Omental fat pad (tissue), 4 donors: ENCODE measurements at places on chromosomes 16 and 17.

DNA sequence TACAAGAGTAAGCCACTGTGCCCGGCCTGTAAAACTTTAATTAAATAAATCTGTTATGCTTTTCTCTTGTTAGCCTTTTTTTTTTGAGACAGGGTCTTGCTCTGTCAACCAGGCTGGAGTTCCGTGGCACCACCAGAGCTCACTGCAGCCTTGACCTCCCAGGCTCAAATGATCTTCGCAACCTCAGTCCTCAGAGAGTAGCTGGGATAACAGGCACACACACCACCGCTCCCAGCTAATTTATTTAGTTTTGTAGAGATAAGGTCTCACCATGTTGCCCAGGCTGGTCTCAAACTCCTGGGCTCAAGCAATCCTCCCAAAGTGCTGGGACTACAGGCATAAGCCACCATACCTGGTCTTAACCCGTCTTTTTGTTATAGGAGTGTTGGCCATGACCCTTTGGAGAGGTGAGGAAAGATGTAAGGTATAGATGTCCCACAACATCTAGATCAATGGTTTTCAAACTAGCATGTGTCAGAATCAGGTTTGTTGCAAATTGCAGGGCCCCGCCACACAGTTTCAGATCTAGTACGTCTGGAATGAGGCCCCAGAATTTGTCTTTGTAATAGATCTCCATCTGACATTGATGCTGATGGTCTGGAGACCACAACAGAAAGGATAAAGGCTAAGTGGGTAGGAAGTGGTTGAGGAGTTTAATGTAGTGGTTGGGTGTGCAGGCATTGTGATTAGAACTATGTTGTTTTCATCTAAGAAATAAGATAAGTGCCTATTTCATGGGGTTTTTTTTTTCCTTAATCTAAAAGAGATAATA, 4.3 kb upstream of the GGA2 start:
- DNase-seq = no peak

DNA sequence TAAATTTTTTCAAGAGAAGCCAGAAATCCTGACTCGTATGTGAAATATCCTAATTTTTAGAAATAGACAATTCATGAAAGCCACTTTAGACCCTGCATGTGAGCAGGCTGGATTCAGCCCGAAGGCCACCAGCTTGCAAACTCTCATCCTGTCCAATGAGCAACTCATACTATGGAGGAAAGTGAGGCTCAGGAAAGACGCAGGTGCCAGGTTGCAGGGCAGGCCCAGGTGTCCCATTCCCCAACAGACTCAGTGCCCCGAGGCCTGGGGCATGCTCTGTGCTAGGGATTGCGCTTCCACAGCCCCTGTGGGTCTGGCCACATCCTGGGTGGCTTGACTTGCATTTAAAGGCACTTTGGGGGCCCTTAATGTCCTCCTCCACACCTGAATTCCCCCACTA, 16.7 kb upstream of the RASD1 start:
- DNase-seq = no peak

DNA sequence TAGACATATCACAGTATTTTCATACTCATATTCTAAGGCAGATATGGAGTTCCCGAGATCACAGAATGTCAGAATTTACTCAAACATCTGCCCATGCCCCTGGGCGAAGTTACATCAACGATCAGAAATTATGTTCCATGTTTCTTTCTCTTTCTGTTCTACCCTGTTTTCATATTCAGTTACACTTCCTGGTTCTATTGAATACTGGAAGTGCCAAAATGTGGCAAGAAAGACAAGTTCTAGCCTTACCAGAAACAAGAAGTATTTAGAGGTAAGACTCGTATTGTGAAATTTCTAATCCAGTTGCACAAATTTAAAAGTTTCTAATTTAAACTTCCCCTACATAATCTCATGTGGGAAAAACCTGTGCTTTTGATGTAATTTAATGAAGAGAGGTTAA, 36.1 kb downstream of the KCNJ2 start:
- DNase-seq = no peak

GRCh38 chr17:79789943-79790804, 6.7 kb downstream of the CBX8 start:
- DNase-seq = no peak

DNA sequence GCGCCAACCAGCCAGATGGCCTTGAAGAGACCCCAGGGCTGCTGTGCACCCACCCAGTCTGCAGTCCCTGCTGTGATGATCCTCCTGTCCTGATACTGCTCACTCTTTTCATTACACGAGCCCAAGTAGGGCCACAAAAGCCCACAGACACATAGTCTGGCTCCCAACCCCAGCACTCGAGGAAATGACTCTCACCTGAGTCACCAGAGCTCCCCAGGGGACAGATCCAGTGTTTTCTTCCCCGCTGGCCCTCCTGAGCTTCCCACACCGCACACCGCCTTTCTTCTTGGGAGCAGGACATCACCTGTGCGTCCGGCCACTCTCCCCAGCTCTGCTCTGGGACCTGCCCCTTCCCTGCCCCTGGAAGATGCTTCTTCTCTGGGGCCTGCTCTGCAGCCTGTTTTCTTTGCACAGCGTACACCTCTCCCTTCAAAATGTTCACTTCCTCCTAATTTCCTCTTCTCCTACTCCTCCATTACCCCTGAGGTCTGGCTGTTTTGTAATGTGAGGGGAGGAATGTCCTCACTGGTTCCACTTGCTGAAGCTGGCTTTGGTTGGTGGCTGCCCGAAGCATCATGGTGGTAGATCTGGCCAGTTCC, 2.0 kb upstream of the SCN4A start:
- DNase-seq = no peak

DNA sequence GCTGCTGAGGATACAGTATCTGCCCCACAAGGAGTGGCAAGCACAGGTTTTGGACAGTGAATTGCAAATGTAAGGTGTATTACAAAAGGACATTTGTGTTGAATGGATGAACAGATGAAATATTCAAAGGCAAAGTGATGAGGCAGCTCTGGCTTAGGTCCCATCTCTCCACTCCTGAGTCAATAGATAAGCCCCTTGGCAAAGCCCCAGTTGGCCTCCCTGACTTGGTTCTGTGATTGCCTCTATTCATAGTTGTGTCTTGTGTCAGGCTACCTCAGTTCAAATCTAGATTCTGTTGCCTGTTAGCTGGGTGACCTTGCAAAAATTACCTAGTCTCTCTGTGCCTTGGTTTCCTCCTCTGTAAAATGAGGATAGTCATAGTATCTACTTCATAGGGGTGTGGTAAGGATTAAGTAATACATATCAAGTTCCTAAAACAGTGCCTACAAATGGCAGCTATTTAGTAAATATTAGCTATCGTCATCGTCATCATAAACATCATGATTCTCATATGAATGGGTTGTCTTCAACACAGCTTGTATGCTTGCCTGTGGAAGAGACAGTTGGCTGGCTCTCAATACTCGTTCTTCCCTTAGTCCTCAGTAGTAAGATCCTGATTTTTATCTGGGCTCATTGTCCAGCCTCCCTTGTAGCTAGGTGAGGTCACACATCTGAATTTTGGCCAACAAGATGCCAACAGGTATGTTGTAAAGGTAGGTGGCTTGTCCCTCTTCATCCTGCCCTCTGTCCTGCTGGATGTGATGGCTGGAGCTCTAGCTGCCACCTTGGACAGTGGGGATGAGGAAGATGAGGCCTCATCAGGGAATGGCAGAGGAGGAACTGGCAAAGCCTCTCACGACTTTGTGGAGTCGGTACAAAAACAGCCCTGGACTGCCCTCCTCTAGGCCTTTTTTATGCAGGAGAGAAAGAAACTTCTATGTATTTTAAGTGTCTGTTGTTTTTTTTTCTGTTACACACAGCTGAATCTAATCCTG, 2.1 kb upstream of the MFAP4 start:
- no peak for DNase-seq

- DNase-seq = no peak
Observed at GRCh38 chr17:949623-950303, 29.8 kb downstream of the NXN start.
